ENCODE measurements at places on chromosomes 2 and 18.

- DNase-seq = no peak
Measured at GRCh38 chr2:175621821-175622220, 380.2 kb downstream of the LNPK start.

- DNase-seq = no peak
Measured at GRCh38 chr2:138536302-138536701, 34.7 kb downstream of the SPOPL start.

DNA sequence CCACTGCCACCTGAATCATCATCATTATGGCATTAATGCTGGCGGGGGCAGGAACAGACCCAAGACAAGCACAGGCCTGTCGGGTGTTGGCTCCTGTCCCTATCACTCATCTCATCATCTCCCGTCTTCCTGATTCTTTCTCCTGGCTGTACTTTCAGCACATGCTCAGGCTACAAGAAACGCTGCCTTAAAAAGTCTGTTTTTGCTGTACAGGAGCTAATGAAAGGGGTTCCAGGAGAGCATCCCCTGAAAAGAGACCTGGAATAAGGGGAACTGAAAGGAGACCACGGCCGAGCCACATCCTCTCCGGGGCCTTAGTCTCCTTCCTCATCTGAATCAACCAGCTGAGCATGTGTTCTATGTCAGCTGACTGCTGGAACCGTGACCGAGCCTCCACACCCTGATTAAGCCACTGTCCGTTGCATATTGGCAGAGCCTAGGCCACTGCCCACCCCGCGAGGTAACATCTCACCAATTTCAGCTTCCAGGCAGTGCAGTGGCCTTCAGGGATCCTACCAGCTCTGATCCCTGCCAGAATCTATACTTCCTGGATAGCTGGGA lies 62.6 kb downstream of the DNMT3A start:
- DNase-seq = no peak

DNA sequence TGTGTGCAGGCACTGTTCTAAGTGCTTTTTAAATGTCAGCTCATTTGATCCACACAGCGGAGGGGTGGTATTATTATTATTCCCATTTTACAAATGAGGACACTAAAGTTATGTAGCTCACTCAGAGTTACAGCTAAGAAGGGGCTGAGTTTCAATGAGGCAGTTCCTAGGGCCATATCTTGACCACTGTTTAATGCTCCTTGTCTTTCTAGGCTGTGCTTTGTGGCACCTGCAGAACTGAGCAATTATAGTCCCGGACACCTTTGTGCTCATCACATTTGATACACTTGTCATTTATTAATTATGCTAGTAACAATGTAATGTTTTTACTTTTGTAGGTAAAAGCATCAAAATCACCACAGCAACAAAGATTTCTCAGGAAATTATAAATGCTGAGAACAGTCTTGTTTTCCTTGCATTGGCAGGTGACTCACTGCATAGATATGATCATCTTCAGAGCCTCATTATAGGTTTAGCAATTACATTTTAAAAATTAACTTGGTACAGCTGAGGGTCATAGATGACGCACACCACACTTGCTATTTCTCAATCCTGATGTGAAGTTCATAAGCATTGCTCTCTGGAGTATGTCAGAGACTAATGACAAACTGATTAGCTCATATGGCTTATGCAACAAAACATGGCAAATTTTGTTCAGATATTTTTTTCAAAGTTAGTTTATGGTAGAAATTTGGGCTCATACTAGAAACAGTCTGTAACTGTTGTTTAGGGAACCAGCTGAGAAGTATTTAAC lies 366.8 kb downstream of the TGIF1 start:
- DNase-seq = no peak

GRCh38 chr18:14914121-14914520 lies 166.1 kb downstream of the ANKRD30B start:
- no peak for DNase-seq

DNA sequence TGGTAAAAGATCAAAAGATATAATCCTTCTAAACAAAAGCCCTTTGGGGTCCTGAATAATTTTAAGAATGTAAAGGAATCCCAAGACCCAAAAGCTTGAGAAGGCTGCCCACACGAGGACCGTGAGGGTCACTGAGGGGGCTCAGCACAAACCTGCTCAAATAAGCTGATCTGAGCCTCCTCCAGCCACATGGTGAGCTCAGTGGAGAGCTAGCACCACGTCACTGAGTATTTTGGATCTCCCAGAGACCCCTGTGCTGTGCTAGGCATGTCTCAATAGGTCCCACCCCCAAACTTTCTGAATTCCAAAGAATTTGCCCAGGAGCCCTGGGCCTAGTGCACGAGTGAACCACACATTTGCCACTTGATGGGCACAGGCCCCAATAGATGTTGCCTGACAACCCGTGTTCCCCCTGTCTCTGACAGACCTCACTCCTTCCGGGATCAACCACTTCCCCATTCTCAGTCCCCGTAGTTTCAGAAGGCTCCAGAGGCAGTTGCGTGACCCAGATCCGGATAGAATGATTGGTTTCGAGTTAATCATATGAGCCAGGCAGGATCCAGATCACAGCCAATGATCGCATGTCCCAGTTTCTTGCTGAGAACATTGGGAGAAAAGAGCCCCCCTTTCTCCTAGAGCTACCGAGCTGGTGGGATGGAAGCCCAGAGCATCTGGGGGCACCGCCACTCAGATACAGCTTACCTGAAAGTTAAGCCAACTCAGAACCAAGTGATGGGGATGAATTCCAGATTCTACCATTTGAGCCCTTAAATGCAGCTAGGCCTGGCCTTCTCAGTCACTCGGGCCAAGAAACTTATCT lies 203.8 kb downstream of the TNS1 start:
- no peak for DNase-seq

GRCh38 chr2:102520009-102520408 lies 47.0 kb downstream of the SLC9A4 start:
- DNase-seq = no peak

GRCh38 chr18:78630981-78631510 lies 348.6 kb upstream of the SALL3 start:
- no peak for DNase-seq

- no peak for DNase-seq
Measured at GRCh38 chr18:55300936-55301531, 287.0 kb downstream of the TCF4 start.

DNA sequence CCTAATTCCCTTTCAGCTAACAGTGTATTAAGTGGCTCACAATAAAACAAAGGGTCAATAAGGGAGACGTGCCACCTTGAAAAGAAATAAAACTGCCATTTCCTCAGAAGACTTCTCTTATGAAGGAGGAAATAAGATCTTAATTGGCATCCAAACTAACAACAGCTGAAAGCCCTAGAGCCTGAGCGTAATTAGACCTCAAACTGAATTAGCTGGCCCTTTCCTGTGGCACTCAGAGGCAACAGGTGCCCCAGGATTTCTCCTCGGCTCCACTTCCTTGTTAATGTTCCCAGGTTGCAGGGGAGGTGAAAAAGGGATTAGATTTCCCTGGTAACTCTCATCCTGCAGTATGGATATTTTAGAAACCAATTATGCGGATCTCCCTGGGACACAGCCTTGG lies 804.3 kb downstream of the DCDC2C start:
- DNase-seq = no peak

- DNase-seq = no peak
Measured at GRCh38 chr2:2636813-2637212, 305.7 kb upstream of the MYT1L start.

- DNase-seq = no peak
Measured at GRCh38 chr2:235472443-235472842, 21.4 kb upstream of the AGAP1 start.

GRCh38 chr2:119350311-119350998 lies 16.2 kb downstream of the C2orf76 start:
- DNase-seq = no peak

DNA sequence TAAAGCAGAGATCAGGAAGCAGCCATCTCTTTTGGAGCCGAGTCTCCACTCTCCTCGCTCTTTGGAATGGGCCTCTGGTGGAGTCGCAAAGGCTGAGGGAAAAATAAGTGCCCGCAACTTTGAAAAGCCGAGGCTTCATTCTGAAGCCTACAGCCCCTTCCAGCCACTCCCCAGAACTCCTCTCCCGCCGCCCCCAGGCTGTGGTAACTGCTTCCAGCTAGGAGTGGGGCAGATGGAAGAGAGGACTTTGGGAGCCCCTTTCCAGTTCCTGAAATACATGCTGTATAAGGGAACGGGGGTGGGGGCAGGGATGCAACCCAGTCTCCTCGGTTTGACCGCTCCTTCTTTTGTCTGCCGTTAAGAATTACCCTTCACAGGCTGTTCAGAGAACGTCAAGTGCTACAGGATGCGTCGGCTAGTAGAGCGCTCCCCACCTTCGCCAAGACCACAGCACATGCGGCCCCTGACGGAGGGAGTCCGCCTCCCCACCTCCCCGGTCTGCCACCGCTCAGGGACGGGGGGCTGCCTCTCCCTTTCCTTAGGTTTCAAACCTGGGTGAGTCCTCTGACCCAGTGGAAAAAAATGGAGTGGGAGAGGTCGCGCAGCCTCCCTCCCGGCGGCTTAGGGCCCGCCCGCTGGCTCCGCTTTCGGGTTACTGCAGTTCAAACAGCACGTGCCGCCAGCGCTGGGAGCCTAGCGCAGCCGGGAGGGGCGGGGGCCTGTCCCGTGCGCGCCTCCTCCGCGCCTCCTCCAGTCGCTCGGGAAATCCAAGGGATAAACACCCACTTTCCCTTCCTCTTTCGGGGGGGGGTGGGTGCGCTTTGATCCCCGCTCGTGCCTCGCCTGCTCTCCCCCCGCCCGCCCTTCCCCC lies 4.9 kb downstream of the CYP26B1 start:
- DNase-seq = no peak

- DNase-seq = no peak
Measured at GRCh38 chr2:96553176-96553956, 16.8 kb downstream of the ARID5A start.

GRCh38 chr18:23531912-23532311 lies 28.6 kb downstream of the RMC1 start:
- DNase-seq = no peak

- no peak for DNase-seq
Measured at GRCh38 chr2:197075754-197076337, 149.3 kb upstream of the PGAP1 start.

DNA sequence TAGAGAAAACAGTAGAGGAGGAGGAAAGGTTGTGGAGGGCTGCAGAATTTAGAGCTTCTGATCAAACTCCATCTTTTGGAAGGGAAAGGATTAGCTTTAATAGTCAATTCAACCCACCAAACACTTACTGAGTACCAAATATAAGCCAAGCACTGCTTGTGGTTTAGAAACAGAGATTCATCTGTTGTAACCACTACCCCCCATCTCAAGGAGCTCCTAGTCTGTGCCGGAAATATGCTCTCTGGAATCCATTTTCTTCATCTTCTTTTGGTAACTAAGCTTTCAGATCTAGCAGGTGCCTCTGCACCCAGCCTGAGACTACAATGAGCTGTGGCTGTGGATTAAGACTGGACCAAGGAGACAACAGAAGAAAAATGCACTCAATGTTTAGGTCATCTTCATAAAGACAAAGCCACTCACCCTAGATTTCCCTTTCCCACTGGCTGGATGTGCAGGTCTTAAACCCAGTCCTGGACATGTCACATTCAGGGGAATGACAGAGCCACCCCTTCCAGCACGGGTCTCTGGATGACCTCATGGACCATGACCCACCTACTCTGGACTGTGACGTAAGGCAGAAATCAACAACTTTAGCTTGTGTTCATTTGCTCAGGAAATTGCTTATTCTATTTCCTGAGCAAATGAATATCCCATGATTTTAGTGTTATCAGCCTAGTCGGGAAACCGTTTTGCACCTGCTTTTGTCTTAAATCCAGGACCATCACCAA lies 52.9 kb downstream of the EPB41L3 start:
- no peak for DNase-seq

- peak; percentile 21 for DNase-seq
Measured at GRCh38 chr2:237662671-237663093, 35.3 kb downstream of the LRRFIP1 start.

- no peak for DNase-seq
Measured at GRCh38 chr2:215489288-215489848, 53.5 kb upstream of the FN1 start.

- no peak for DNase-seq
Measured at GRCh38 chr2:219243291-219243761, 1.9 kb downstream of the GLB1L start.

DNA sequence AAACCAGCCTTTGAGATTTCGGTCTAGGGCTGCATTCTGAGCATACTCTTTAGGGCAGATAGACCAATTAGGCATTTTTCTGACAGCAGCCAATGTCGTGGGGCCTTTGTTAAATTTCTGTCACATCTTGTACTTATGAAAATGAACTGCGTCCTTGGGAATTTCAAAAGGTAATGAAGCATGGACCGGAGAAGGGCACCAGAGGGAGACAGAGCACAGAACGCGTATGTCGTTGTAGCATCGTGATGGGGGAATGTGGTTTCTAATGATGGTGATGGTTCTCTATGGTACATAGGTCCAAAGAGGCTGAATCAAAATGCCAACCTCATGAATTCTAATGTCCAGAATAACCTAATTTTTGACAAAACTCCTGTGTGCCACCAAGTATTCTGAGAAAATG lies 483.9 kb upstream of the CRIM1 start:
- no peak for DNase-seq

GRCh38 chr2:108594132-108594981 lies 60.1 kb downstream of the LIMS1 start:
- DNase-seq = no peak

DNA sequence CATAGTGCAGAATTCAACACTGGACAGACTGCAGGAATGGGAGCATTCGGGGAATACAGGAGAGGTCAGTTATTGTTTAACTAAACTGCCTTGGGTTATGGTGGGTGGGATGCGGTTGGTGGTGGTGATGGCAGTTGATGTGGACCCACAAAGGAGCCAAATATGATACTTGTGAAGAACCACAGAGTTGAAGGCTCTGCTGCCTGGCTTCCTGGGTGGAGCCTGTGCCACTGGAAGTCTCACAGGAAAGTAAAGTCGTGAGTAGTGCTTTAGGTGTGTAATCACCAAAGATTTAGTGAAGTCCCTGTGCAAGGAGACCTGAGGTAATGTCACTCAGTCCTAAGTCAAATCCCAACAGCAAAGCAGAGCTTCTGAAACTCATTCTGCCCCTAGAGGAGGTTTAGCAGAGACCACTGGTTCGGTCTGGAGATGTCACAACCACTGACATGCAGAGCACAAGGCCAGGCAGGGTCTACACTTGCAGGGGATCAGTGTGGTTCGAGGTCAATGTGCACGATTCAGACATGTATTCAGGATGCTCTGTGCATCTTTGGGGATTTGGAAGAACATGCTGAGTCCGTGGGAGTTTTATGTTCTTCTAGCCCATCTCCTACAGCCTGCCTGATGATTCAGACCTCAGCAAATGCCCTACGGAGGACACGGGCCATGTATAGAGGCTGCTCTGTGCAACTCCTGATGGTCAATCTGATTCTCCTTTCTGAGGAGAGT lies 1150.9 kb downstream of the RPIA start:
- no peak for DNase-seq

DNA sequence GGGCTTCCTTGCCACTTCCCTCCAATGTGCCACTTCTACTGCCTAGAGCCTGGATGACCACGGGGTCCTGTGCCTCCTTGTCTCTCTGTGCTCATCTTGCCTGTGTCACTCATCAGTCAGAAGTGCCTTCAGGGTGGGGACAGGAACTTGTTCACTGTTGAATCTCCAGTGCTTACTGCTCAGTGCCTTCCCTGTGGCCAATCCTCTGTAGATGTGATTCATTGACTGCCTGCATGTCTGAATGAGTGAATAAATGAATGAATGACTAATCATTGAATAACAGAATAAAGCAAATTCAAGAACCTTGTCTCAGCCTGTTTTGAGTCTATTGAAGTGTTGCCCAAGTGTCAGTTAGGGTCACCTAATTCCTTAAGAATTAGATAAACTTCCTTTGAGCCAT lies 42.3 kb upstream of the FAM136A start:
- no peak for DNase-seq

GRCh38 chr2:71299507-71299906 lies 32.1 kb upstream of the ZNF638 start:
- DNase-seq = peak; percentile 17

Data from central memory CD4-positive, alpha-beta T cell (primary cell).